ENCODE measurements at places on chromosomes 16 and 17.

- DNase-seq = no peak
Observed at GRCh38 chr16:4520913-4521312, 17.7 kb downstream of the CDIP1 start.

DNA sequence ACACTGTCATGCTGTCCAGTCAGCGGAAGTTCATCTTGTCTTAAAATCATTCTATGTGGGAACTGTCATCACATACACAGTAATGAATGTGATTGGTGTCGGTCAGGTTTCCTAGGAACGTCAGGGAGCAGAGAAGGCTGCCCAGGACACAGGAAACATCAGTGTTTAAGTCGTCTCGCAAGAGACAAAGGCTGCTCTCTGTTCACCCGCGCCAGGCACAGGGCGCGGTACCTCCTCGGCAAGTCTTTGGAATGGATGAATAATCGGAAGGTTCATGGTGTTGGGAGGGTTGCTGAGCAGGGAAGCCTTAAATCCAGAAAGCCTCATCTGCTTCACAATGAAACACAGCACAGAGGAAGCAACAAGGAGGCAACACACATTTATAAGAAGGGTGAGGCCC is 148.2 kb downstream of the CPPED1 start:
- DNase-seq = no peak

- peak; percentile 27 for DNase-seq
Observed at GRCh38 chr17:7307686-7308624, 527 bp downstream of the EIF5A start.

DNA sequence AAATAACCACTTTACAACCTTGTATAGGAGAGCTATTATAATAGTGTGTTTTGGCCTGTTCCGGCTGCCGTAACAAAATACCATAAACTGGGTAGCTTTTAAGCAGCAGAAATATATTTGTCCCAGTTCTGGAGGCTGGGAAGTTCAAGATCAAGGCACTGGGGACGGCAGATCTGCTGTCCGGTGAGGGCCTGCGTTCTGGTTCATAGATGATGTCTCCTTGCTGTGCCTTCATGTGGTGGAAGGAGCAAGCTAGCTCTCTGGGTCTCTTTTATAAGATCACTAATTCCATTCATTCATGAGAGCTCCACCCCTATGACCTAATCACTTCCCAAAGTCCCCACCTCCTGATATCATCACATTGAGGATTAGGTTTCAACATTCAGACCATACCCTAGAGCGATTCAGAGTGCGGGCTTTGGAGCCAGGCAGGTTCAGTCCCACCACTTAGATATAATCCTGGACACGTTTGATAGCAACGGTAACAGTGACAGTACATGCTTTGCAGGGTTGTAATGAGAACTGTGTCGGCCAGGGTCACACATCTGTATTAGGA is 76.2 kb upstream of the ZFHX3 start:
- DNase-seq = no peak

GRCh38 chr16:71754652-71755051 is 30.2 kb upstream of the PHLPP2 start:
- no peak for DNase-seq

DNA sequence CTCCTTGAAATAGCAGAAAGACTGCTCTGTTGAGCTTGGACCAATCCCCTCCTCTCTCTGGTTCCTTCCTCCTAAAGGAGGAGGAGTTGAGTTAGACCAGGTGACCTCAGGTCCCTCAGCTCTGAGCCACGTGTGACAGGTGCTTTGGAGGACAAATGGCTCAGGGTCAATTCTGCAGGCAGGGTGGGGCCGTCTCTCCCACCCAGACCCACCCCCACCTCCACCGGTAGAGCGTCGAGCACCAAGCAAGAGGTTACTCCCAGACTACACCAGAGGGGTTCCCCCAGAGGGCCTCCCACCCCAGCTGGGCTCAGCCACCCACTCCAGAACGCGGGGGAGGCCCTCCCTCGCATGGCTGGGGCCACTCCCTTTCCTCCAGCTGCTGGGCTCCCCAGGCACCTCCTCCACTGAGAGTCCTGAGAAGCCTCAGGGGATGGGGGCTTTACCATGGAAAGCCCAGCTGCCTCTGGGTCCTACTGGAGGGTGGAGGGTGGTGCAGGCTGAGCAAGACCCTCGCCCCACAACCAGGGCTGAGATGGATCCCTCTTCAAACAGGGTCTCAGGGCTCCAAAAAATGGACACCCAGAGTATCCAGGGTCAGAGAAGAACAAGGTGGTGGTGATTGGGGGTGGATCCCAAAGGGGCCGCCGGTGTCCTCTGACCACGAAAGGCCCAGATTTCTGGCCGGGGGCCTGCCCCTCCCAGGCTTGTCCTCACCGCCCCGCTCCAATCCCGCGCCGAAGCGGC is 7.6 kb downstream of the MYO1C start:
- DNase-seq = no peak

GRCh38 chr17:2029911-2030778 is at the start of gene DPH1:
Gene DPH1 (plus strand): TSS chr17:2030153. CDS start chr17:2030170, 17 bp downstream.
- peak; percentile 71 for DNase-seq

- no peak for DNase-seq
Observed at GRCh38 chr16:12094537-12095265, 118.2 kb downstream of the SNX29 start.

- no peak for DNase-seq
Observed at GRCh38 chr17:59333836-59334235, 2.4 kb downstream of the YPEL2 start.

DNA sequence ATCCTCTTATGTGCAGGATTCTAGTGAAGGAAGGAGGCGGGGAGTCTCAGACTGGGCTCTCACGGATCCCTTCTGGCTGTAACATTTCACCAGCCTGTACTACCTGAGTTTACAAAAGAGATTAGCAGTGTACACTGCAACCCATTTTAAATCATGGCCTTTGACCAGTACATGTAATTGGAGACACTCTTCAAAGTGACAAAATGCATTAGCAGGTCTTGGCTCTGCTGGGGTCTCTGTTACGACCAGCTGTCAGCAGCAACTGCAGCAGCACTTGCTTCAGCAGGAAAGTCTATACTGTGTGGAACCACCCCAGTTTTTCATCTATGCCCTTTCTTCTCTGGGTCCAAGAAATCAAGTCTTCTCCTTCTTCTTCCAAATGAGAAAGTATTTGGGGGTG is 322.8 kb upstream of the ASIC2 start:
- no peak for DNase-seq

DNA sequence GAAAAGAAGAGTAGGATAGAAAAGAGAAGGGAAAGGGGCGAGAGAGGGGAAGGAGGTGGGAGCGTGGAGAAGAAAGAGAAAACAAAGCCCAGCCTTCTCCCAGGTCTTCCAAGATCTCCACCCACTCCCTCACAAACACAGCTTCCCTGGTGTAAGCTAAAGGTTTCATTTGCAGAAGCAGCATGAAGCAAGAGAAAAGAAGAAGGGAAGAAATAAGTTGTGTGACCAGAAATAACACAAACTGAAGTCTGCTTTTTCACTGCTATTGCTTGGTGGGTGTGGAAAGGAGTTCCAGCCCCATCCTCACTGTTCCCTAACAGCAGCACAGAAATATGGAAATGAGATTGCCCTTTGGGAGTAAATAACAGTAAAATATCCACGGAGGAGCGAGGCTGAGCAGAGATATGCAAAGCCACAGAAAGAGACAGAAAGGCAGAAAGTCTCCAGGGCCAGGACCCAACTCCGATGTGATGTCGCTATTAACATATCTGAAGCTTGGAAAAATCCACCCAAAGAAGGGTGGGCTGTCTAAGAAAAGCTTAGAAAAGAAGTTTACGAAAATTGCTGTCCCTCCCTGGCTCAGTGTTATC is 10.3 kb upstream of the GAS7 start:
- no peak for DNase-seq

- no peak for DNase-seq
Observed at GRCh38 chr17:5893741-5894140, 176.4 kb upstream of the WSCD1 start.

GRCh38 chr17:27937025-27937546 is 43.9 kb upstream of the LYRM9 start:
- DNase-seq = no peak

GRCh38 chr17:79078476-79079190 is 4.0 kb downstream of the ENGASE start:
- DNase-seq = no peak

GRCh38 chr17:45666641-45667040 is 117.5 kb upstream of the CRHR1 start:
- DNase-seq = no peak

Data from substantia nigra (tissue), 51 donors.